Aorta (tissue), 5 donors: ENCODE measurements at places on chromosomes 1 and 21. TPM values are rescaled to one million over a fixed set of nuclear protein-coding genes. Genes with fewer than 3 reads are reported as not detected.

TSPAN1 gene
- total RNA-seq = 2.3 TPM

NR1I3 gene
- not detected for total RNA-seq

TFF1 gene
- total RNA-seq = not detected

MSH4 gene
- total RNA-seq = 0.68 TPM

ITLN1 gene
- total RNA-seq = 0.78 TPM

BRDT gene
- total RNA-seq = not detected

OR2AK2 gene
- total RNA-seq = not detected

EVA1B gene
- 44.7 TPM for total RNA-seq

CYP4Z1 gene
- total RNA-seq = 2.2 TPM

PTAFR gene
- total RNA-seq = 10.4 TPM

DPT gene
- total RNA-seq = 32.5 TPM

TMCO4 gene
- 33.1 TPM for total RNA-seq

RCSD1 gene
- total RNA-seq = 17.9 TPM

BNIPL gene
- 0.29 TPM for total RNA-seq

MAN1C1 gene
- 13.5 TPM for total RNA-seq

S100A5 gene
- total RNA-seq = not detected

GNAT2 gene
- not detected for total RNA-seq

DENND2C gene
- 3.6 TPM for total RNA-seq

SLC39A1 gene
- total RNA-seq = 88.9 TPM

LCE2C gene
- total RNA-seq = not detected

AADACL4 gene
- total RNA-seq = not detected

OR2T27 gene
- total RNA-seq = not detected

CFAP107 gene
- total RNA-seq = not detected

RASSF5 gene
- total RNA-seq = 18.2 TPM

NTMT2 gene
- total RNA-seq = not detected

PDZK1 gene
- 1.2 TPM for total RNA-seq

SLC27A3 gene
- total RNA-seq = 54.5 TPM

OLFML2B gene
- 82.6 TPM for total RNA-seq

CFHR4 gene
- not detected for total RNA-seq

MTMR11 gene
- 42.3 TPM for total RNA-seq

SLC26A9 gene
- 0.18 TPM for total RNA-seq

KIF17 gene
- total RNA-seq = 2.5 TPM

FAM167B gene
- total RNA-seq = 11.8 TPM

CBR3 gene
- 14.6 TPM for total RNA-seq

THEM5 gene
- total RNA-seq = not detected

FCRL1 gene
- total RNA-seq = 1.2 TPM

SFPQ gene
- total RNA-seq = 206 TPM

NBPF26 gene
- total RNA-seq = 51.3 TPM

ZBTB17 gene
- 55.5 TPM for total RNA-seq

PRELP gene
- total RNA-seq = 217 TPM

CITED4 gene
- 19.0 TPM for total RNA-seq

ILF2 gene
- total RNA-seq = 70.6 TPM

TRIM17 gene
- total RNA-seq = 0.62 TPM

NTNG1 gene
- 1.8 TPM for total RNA-seq

SLC45A1 gene
- total RNA-seq = 5.4 TPM

BMP8A gene
- total RNA-seq = not detected

RFX5 gene
- 51.6 TPM for total RNA-seq

ZNF593 gene
- 18.3 TPM for total RNA-seq

CYP4A11 gene
- 0.16 TPM for total RNA-seq
